Hematopoietic multipotent progenitor cell (in vitro differentiated cells): ENCODE measurements at places on chromosomes 4 and X. TPM values are rescaled to one million over a fixed set of nuclear protein-coding genes. Genes with fewer than 3 reads are reported as not detected.
A peak's percentile ranks its signal among the peaks of the same experiment; 100 is the strongest.

GRCh38 chrX:114152130-114152529, 431.8 kb upstream of the HTR2C start:
- no peak for DNase-seq

DNA sequence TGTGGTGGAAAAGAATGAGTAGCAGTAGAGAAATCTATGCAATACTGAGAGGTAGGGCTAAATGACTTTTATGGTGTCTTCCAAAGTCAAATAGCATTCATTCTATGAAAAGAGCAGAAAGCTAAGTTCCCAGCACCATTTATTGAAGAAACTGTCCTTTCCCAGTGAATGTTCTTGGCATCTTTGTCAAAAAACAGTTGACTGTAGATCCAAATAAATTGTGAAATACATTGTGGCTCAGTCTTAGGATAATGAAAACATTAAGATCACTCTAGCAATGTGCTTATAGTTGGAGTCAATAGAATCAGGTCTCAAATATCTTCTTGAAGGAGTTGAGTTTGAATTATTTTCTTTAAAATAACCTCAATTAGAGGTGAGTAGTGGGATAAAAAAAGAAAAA, 19.4 kb downstream of the AREG start:
- no peak for DNase-seq

DNA sequence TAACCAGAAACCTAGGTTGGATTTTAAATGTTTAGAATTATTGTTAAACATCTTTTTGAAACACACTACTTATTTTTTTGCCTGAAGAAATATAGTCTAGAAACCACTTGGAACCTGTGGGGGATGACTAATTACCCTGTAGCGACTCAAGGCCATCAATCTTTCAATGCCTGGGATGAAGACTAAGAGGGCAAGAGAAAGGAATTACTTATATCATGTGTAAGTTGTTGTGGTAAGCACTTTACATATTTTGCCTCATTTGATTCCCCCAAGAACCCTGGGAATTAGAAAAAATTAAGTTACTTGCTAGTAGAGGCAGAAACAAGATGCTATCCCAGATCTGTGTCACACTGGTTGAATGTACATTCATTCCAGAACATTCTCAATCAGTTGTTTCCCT, 170.9 kb upstream of the GRIA3 start:
- DNase-seq: no peak

DNA sequence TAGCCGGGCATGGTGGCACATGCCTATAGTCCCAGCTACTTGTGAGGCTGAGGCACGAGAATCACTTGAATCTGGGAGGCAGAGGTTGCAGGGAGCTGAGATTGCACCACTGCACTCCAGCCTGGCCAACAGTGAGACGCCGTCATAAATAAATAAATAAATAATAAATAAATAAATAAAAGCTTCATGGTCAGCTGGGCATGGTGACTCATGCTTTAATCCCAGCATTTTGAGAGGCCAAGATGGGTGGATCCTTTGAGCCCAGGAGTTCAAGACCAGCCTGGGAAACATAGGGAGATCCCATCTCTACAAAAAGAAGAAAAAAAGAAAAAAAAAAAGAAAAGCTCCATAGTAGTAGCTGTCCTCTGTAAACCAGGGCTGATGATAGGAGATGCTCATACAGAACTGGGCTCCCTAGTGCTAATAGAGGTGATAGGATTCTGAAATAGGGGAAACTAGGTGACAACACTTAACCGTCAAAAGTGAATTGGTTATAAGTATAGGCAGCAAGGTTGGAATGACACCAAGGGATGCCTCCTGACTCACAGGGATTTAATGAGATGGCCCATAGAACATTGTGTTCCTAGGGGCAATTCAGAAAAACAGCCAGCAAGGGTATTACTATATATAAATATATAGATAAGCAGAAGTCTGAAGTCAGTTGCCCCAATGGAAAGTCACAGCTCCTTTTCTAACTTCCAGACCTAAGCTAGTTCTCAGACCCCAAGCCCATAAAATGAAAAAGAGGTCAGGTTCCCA, 41.8 kb upstream of the ARHGEF6 start:
- DNase-seq: no peak

- no peak for DNase-seq
Measured at GRCh38 chrX:41100200-41100599, 15.0 kb downstream of the USP9X start.

PABPC5 gene
- under 0.01 TPM for total RNA-seq

KLHL4 gene
- under 0.01 TPM for total RNA-seq

DNA sequence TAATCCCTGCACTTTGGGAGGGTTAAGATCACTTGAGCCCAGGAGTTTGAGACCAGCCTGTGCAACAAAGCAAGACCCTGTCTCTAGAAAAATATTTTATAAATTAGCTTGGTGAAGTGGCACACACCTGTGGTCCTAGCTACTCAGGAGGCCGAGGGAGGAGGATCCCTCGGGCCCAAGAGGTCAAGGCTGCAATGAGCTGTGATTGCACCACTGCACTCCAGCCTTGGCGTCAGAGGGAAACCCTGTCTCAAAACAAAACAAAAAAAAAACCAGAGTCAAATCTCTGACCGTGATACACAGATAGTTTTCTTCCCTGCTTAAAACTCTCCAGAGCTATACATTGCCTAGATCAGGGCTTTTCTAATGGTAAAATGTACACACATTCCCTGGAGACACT, 53.5 kb downstream of the CHST7 start:
- no peak for DNase-seq

DNA sequence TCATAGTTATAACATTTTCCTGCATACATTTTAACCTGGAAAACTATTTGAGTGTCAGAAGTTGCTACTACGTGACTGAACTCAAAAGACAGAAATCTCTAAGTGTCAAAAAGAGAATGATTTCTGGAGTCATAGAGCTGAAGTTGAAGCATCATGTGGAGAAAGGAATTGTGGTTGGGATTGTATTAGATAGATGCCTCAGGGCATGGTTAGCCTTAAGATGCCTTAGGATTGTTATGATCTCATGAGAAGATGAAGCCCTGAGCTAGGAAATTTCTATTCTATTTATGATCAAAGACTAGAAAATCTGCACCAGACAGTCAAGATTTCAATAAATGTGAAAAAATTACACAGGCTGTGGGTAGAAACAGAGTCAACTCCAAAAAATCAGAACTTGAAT, 20.2 kb downstream of the EPGN start:
- DNase-seq: no peak

GRCh38 chrX:9682456-9682855, 83.2 kb downstream of the GPR143 start:
- DNase-seq: no peak

- DNase-seq: no peak
Measured at GRCh38 chr4:98150092-98150761, 7.0 kb upstream of the STPG2 start.

DNA sequence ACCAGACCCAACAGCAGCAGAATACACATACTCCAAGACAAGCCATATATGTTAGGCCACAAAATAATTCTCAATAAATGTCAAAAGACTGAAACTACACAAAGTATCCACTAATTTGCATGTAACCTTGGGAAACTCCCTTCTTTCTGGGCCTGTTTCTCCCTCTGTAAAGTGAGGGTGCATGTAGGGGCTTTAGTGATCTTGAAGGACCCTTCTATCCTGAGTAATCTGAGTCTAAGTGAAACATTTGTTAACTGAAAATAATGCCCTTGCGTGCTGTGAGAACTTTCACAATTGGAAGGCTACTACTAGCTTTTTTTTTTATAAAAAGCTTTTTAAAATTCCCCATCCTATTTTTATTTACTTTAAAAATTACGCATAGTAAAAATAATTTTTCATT, 125.2 kb downstream of the NEXMIF start:
- no peak for DNase-seq

RRH gene
- not detected for total RNA-seq

STARD8 gene
- total RNA-seq: 8.9 TPM

GRCh38 chrX:119648421-119648775, 42.2 kb upstream of the NKRF start:
- no peak for DNase-seq

- peak; percentile 68 for DNase-seq
Measured at GRCh38 chr4:138235419-138235952, 6.7 kb downstream of the SLC7A11 start.

GRCh38 chrX:150465881-150466775, 102.3 kb upstream of the MTM1 start:
- no peak for DNase-seq

XK gene
- 1.6 TPM for total RNA-seq

GRCh38 chrX:113586281-113586898, 745.8 kb upstream of the AMOT start:
- no peak for DNase-seq

GRCh38 chr4:31645236-31645635, 925.1 kb downstream of the PCDH7 start:
- no peak for DNase-seq

ODAPH gene
- total RNA-seq: not detected

- peak; percentile 64 for DNase-seq
Measured at GRCh38 chr4:171846232-171846631, 33.0 kb downstream of the GALNTL6 start.

- DNase-seq: peak; percentile 1
Measured at GRCh38 chr4:113943863-113944262, 35.6 kb downstream of the ARSJ start.

GRCh38 chr4:156915221-156915620, 56.4 kb downstream of the PDGFC start:
- DNase-seq: no peak

- DNase-seq: no peak
Measured at GRCh38 chrX:17072301-17072700, 125.8 kb downstream of the REPS2 start.

PAGE4 gene
- total RNA-seq: not detected

PF4V1 gene
- total RNA-seq: 1.1 TPM

GRCh38 chrX:20743046-20743445, 476.3 kb upstream of the RPS6KA3 start:
- DNase-seq: no peak

DNA sequence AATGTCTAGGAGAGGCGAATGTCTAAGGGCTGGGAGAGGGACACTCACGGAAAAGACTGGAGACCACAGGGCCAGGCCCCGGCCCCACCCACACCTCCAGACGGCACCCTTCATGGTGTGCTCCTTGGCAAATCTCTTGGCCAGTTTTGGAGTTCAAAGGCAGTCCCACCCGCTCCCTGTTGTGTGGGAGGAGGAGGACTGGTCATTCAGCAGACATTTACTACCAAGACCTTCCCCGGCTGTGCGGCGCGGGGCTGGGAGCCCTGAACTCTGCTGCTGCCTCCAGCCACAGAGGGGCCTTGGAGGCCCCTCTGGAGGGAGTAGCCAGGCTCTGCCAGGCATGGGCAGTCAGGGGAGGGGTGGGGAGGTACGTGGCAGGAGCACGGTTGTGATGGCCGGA, 8.7 kb upstream of the TBC1D14 start:
- no peak for DNase-seq

DNA sequence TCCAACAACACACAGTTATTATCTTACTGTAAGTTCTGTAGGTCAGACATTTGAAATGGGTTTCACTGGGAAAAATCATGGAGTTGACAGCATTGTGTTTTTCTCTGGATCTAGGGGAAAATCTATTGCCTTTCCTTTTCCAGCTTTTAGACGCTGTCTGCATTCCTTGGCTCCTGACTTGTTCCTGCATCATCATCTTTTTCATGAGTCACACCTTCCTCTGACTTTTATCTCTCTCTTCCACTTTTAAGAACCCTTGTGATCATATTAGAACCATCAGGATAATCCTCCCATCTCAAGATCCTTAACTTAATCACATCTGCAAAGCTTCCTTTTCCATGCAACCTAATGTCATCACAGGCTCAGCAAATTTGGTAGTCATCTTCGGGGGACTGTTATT, 1454.8 kb downstream of the RPA4 start:
- DNase-seq: no peak

DNA sequence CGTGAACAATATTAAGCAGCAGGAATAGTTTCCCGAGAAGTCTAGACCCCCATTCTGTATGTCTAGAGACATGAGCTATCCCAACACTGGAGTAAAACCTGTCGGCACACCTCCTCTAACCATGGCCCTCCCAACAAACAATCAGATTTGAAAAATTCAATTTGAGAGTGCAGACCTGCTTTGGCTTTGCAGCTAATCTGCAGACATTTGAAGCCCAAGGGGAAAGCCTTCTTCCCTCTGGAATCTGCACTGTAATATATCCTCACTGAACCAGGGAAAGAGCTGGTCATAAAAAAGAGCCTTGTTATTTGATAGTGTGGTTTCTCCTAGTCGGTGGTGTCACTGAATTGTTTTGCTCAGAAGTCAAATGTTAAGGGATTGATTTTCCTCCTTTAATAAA, 44.6 kb upstream of the KLHL34 start:
- no peak for DNase-seq

PRDX4 gene
- total RNA-seq: 47.1 TPM

VBP1 gene
- total RNA-seq: 8.6 TPM

CLDN22 gene
- not detected for total RNA-seq

DNA sequence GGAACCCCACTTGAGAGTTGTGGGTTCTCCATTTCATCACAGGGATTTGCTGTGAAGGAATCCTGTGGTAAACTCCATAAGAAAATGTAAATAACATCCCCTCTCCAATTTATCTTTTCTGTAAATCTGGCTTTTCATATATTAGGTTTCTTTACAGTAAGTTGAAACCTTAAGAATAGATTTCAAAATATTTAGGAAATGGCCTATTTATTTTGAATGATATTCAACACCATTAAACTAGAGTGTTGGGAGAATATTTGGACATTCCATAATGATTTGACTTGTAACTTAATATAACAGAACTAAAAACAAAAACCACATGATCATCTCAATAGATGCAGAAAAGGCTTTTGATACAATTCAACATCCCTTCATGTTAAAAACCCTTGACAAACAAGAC, 197.3 kb upstream of the PGRMC2 start:
- no peak for DNase-seq

DNA sequence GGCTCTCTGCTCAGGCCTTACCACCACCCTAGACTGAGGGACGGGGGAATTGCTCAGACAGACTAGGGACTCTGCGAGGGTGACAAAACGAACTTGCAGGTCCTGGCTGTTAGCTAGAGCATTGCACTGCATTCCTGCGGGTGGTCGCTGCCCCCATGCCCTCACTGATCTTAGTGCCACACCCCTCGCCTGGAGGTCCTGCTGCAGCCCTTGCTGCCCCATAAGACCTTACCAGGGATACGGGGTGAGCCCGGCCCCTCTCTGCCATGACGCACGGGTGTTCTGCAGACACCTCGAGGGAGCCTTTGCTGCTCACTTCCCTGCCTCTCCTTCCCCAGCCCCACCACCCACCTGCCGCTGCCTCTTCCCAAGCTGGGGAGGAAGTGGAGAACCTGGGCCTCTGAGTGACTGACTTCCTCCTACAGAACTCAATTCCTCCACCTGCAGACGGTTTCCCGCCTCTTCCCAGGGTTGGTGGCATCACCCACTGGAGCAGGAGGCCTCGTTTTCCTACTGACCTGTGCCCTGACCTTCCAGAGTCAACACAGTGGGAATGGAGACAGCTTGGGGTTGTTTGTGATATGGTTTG, 19.8 kb upstream of the TBC1D14 start:
- no peak for DNase-seq

CCKAR gene
- not detected for total RNA-seq

GRCh38 chr4:149549911-149550310, 265.7 kb downstream of the IQCM start:
- DNase-seq: no peak

CXCL5 gene
- not detected for total RNA-seq
